Stimulated activated CD4-positive, alpha-beta T cell treated with anti-CD3 and anti-CD28 coated beads, Interleukin-12 subunit alpha, Interleukin-12 subunit beta, amount 100 ng/mL, for 24 hours (primary cell): ENCODE measurements at places on chromosomes 2 and 18.

GRCh38 chr2:100425573-100426383 is 8.3 kb upstream of the CHST10 start:
- DNase-seq = no peak

- no peak for DNase-seq
Observed at GRCh38 chr2:105725388-105725787, 19.3 kb upstream of the NCK2 start.

DNA sequence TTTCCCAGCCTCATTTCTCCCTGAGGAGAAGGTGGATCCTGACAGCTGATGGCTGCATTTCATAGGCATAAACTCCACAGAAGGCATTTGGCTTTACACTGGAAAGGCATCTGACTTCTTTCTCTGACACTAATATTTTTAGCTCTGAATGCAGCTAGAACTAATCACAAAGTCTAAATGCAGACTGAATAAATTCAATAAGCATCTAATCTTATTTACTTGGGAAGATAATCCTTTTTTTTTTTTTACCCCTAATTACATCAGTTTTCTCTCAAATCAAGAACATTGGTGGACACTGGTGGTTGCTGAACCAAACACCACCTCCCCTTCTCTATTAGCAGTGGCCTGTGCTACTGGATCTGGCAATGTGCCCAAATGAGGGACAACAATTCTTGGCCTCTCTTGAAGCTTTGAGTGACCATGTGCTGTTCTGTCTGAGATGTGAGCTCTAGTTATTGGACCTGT is 50.9 kb upstream of the CD226 start:
- no peak for DNase-seq

GRCh38 chr2:75053484-75054112 is 95.2 kb downstream of the POLE4 start:
- peak; percentile 3 for DNase-seq

DNA sequence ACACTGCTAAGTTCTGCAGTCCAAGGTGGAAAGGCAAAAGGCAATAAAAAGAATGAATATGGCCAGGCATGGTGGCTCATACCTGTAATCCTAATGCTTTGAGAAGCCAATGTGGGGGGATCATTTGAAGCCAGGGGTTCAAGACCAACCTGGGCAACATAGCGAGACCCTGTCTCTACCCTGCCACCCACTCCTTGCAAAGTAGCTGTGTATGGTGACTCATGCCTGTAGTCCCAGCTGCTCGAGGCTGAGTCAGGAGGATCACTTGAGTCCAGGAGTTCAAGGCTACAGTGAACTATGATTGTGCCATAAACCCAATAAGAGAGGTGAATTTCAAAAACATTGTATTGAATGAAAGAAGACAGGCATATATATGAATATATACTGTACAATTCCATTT is 2.4 kb downstream of the MYL12B start:
- no peak for DNase-seq

- DNase-seq = no peak
Observed at GRCh38 chr2:231810905-231811304, 24.7 kb downstream of the COPS7B start.

GRCh38 chr2:235070063-235070706 is 118.4 kb downstream of the SH3BP4 start:
- no peak for DNase-seq

DNA sequence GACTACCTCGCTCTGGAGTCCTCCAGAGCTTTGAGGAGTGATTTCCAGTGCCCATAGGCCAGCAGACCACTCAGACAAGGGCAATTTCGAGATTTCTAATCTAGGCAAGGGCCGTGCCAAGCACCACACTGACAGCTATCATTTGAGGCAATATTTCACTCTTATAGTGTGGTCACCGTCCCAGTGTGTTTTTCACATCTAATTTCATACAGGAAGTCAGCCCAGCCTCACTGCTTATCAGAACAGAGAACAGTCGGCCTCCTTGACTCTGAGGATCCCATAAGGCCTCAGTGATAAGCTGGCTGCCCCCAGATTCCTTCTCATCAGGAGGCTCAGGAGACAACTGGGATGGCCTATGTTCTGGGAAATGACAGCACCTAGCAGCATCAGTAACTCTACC is 581 bp downstream of the CAPN14 start:
- no peak for DNase-seq

- no peak for DNase-seq
Observed at GRCh38 chr18:79634186-79634585, 45.4 kb upstream of the CTDP1 start.

- DNase-seq = no peak
Observed at GRCh38 chr2:64765160-64765805, 111.6 kb upstream of the SERTAD2 start.

- no peak for DNase-seq
Observed at GRCh38 chr2:129864719-129865118, 114.7 kb upstream of the RAB6C start.

DNA sequence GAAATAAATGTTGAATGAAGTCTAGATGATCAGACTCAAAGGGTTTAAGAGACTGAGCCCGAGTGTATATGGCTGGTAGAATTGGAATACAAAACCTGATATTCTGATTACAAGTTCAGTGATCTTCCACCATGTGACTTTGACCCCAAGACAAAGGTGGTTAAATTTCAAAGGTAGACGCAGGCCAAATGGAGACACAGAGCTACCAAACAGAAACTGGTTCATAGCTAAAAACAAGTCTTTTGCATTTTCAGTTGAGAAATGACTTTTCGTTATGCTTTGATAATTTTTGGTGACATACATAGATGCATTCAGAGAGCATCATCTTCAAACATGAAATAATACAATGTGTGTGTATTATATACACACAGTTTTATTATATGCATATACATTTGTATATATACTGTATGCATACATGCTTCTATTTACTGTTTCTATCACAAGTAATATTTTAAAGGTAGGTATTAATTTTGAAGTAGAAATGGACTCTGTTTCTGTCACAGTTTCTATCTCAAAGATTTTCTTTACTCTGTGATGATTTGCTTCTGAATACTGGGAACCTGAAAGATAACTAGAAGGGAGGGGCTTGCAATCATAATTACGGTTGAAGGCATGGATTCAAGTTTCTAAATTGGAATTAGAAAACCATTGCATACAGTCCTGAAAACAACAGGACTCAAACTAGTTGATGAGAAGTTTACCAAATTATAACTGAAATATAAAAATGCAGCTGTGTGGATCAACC is 142.3 kb downstream of the ABCA12 start:
- no peak for DNase-seq

DNA sequence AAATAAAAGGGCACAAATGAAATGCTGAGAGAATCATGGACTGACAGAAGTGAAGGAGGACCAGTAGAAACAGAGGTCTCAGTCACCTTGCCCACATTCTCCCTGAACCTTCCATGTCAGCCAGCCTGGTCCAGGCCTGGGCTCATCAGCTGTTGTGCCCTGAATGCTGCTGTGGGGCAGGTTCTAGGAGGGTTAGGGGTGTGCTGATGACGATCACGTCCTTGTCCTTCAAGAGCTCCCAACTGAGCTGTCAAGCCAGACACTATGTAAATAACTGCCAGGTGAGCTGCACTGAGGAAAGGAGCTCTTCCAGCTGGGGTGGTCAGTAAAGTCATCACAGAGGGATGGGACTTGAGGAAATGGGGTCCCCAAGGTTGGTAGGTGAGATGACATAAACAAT is 156.5 kb downstream of the SMAD2 start:
- DNase-seq = no peak

- peak; percentile 38 for DNase-seq
Observed at GRCh38 chr2:121080013-121080772, 204.8 kb downstream of the TFCP2L1 start.

GRCh38 chr18:50312296-50313030 is 25.0 kb upstream of the CXXC1 start:
- DNase-seq = no peak

DNA sequence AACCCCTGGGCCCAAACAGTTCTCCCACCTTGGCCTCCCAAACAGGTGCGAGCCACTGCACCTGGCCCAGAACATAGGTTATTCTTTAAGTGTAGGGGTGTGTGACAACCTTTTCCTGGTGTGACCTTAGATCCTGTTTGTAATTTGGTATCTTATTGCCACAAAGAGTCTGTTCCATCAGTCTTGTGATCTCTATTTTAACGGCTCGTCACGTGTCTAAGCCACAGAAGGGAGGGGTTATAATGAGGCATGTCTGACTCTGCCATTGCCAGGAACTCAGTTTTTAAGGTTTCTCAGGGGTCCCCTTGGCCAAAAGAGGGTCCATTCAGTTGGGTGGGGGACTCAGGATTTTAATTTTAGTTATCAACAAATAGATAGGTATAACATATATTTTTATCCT is 4.4 kb upstream of the ALS2 start:
- no peak for DNase-seq

DNA sequence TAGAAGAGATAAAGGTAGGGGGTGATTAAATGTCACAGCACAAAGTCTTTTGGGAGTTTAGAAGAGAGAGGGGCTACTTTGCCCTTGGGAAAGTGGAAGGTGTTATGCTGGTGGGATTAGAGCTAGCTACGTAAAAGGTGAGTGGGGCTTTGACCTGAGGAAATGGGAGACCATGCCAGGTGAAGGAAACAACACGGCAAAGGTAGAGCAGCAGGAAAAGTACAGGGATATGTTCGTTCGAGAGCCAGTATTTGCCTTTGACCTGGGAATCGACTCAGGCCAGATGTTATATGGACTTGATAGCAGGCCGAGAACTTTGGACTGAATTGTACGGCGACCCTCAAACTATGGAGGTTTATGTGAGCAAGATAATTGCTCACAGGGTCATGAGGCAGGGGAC is 55.7 kb upstream of the ACKR3 start:
- DNase-seq = no peak
